Activated T-helper 2 cell treated with anti-CD3 and anti-CD28 coated beads, Interferon-gamma antibody, Interleukin-2, Interleukin-4, amounts not matched to agents 10 μg/mL and 5 μg/mL and 100 μg/mL, durations not matched to agents 14 hours and 24 hours and 36 hours (primary cell): ENCODE measurements at places on chromosomes 5 and 9. TPM values are rescaled to one million over a fixed set of nuclear protein-coding genes. Genes with fewer than 3 reads are reported as not detected.

- DNase-seq: no peak
Measured at GRCh38 chr9:112777914-112778313, 27.4 kb downstream of the SNX30 start.

DNA sequence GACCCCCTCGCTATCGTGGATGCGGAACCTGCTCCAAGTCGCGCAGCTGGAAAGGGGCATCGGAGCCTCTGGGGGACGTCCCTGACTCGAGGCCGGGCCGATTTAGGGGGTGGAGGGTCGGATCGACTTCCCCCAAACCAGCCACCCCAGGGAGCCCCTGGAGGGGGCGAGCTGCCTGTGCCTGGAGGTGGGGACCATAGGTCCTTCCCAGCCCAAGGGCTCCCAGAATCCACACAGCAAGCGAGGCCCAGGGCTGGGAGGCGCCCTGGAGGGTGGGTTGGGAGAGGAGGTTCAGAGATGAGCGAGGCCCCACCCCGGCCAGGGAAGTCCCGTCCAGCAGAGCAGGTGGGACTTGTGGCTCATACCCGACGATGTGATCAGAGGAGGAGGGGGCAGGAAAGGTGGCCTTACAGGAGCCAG, 147.6 kb downstream of the GAPVD1 start:
- no peak for DNase-seq

The CSF2 gene
- 764 and 772 TPM in 2 replicates for total RNA-seq

- DNase-seq: no peak
Measured at GRCh38 chr5:127001621-127002296, 28.6 kb downstream of the MARCHF3 start.

The FOXD4L4 gene
- total RNA-seq: 0.11 TPM in 1 of 2 replicates, not detected in the other

The LRRC70 gene
- 0.46 and 1.1 TPM in 2 replicates for total RNA-seq

- no peak for DNase-seq
Measured at GRCh38 chr5:123700624-123701287, 188.8 kb downstream of the CSNK1G3 start.

DNA sequence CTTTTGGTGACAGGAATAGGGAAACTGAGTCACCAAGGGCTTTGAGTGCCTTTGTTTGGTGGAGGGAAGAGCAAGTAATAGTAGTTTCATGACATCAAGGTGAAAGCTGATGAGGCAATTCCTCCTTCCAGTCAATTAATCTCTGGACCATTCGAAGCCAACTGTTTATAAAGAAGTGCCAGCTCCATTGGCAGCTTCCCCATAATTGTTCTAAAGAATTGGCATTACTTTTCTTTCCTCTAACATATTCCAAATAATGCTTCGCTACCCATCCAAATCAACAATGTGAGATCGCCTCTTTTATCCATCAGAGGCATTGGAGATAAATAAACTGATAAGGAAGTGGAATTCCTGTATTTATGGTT, 132.4 kb downstream of the NPR3 start:
- no peak for DNase-seq

- no peak for DNase-seq
Measured at GRCh38 chr5:5316334-5316733, 106.1 kb upstream of the ICE1 start.

DNA sequence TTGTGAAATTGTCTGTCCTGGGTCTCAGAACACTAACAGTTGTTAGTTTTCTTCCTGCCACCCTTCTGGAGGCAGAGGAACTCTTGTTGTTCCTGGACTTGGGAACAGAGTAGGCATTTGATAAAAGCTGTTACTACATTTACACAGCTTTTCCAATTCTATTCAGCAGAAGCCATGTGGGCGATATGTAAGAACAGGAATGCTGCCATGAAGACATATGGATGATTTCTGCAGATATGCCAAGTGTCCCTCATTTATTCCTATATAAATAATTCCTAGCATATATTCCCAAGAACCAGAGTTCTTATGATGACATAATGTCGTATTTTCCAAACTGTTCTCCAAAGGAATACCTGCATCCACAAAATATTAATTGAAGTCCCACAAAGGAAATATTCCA, 135.9 kb upstream of the DAB2 start:
- DNase-seq: no peak

The LHX6 gene
- not detected in 2 replicates for total RNA-seq

GRCh38 chr9:109101810-109102209, 17.9 kb downstream of the TMEM245 start:
- DNase-seq: no peak

GRCh38 chr5:74816875-74817274, 49.3 kb downstream of the FAM169A start:
- DNase-seq: no peak

DNA sequence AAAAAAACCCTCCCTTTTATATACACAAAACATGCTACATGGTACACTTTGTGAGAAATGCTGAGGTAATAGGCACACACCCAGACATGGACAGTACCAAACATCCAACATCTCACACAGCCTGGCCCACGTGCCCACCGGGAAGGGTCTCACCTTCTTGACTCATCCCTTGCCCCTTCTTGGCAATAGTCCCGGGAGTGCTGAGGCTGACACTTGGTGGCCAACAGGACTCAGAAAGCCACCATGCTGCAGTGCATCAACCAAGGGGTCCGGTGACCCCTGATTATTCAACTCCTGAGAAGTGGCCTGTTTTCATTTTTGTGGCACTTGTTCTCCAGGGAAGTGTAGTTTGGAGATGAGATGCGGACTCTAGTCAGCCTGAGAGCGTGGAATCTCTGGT, 35.0 kb downstream of the ANGPTL2 start:
- DNase-seq: no peak

DNA sequence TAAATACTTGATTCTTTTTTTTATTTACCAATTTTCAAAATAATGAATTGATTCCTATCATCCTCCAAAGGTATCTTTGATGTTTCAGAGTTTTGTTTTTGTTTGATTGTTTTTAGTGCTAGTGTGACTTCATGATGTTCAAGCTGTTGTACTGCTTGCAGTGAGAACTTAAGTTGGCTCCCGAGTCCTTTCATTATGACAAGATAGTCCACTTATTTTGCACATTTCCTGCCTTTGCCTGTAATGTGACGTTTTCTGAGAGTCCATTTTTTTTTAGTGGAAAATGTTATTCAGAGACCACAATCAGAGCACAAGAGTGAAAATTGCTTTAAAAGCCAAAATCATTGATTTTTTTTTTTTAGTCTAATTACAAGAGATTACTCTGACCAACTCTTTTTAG, 60.1 kb upstream of the FCHO2 start:
- no peak for DNase-seq

The UBE2QL1 gene
- 0.67 and 0.68 TPM in 2 replicates for total RNA-seq

- no peak for DNase-seq
Measured at GRCh38 chr5:91424638-91425436, 41.7 kb upstream of the ARRDC3 start.

The CDC26 gene
- 50.2 and 51.2 TPM in 2 replicates for total RNA-seq

The SLC27A6 gene
- total RNA-seq: not detected in 2 replicates

The SPATA9 gene
- total RNA-seq: not detected in 2 replicates

DNA sequence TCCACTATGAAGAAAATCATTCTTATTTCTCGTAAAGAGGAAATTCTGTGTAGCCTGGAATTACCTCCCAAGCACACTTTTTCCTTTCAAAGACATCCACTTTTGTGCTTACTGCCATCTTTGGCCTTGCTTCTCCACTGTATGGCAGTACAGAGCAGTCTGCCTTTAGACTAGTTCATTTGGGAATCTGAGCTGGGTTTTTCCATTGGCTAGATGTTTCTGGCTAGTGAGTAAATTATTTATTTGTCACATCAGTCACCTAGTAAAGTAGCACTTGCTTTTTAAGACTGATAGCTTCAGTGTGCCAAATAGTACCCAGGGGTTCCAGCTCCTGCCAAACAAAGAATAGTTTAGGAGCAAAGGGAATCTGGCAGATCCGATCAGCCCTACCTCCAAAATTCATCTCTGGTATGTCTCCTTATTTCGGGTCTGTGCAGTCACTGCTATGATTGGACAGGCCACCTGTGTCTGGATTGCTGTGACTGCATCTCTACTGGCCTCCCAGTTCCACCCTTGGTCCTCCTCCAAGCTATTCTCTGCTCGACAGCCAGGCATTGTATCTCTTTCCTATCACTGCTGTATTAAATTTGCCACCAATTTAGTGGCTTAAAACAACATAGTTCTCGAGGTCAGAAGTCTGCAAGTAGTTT, 97.6 kb downstream of the NUDT12 start:
- DNase-seq: no peak

- no peak for DNase-seq
Measured at GRCh38 chr5:42163083-42163482, 238.0 kb downstream of the FBXO4 start.
